ENCODE measurements at places on chromosomes 2 and 18.
A peak's percentile ranks its signal among the peaks of the same experiment; 100 is the strongest.

DNA sequence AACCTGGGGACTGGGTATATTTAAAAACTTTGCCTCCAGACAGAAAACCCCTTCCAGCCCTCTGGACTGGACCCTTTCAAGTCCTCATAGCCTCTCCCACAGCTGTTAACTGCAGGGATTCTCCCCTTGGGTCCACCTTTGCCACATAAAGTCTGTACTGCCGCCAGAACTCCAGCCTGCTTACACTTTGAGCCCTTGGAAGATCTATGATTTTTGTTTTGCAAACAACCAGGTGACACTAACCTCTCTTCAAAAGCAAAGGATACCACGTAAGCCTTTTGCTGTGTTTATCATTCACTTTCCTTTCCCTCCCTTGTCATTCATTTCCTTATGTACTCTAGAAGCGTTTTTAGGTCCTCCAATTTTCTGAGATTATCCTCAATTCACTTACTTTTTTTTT lies 4.1 kb upstream of the AGXT start:
- no peak for DNase-seq

DNA sequence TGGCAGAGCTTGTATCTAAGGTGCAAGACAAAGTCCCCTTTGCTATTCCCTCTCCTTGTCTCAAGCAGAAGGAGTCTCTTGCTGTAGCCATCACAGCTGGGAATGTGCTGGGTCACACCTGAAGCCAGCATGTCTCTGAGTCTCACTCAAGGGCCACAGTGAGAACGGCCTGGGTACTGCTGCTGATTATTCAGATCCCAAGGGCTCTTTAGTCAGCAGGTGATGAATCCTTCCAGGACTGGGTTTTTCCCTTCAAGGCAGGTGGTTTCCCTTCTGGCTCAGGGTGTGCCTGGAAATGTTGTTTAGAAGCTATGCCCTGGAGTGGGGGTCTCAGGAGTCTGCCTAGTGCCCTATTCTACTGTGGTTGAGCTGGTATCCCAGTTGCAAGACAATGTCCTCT lies 356.3 kb downstream of the PARD3B start:
- no peak for DNase-seq

DNA sequence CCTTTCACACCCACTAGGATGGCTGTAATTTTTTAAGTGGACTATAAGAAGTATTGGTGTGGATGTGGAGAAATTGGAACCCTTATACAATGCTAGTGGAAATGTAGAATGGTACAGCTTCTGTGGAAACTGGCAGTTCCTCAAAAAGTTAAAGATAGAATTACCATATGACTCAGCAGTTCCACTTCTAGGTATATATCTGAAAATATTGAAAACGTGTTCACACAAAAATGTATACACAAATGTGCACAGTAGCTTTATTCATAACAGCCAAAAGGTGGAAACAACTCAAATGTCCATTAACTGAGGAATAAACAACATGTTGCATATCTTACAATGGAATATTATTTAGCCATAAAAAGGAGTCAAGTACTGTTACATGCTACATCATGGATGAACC lies 17.7 kb downstream of the TANK start:
- no peak for DNase-seq

DNA sequence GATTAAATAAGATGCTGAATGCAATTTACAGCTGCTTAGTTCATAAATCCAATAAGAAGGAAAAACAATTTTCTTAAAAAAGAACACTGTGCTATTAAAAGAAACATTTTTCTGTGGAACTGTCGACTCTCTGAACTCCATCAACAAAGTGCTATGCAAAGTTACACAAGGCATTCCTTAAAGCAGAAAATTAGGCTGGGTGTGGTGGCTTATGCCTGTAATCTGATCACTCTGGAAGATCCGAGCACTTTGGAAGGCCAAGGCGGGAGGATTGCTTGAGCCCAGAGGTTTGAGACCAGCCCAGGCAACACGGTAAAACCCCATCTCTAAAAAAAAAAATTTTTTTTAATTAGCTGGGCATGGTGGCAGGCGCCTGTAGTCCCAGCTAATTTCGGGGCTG lies 13.0 kb downstream of the MCM6 start:
- no peak for DNase-seq

GRCh38 chr2:68031043-68031442 lies 31.8 kb downstream of the C1D start:
- DNase-seq = no peak

DNA sequence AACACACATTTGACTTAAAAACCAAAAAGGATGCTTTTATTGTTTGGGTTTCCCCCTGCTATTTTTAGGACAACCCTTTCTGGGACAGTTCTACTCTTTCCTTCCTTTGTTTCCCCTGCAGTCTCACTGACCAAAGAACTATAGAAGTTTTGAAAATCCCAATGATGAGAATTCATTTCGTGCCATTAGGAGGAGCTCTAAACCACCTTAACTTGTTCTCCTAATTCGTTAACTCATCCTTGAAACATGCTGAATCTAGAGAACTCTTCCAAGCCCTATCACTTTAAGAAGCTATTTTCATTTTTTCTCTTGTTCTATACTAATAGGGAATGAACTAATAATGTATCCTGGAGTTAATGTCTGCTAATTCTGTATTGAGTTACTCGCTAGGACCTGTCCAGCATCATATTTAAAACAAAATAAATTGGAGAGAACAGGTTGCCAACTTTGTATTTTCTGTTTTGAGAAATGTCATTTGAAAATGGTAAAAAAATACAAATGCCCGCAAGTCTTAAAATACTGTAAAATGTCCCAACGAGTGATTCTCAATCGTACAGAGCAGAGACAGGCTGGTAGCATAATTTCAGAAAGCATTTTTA lies 62.9 kb downstream of the AFTPH start:
- no peak for DNase-seq

- no peak for DNase-seq
Observed at GRCh38 chr2:193679847-193680246, 1485.1 kb upstream of the TMEFF2 start.

DNA sequence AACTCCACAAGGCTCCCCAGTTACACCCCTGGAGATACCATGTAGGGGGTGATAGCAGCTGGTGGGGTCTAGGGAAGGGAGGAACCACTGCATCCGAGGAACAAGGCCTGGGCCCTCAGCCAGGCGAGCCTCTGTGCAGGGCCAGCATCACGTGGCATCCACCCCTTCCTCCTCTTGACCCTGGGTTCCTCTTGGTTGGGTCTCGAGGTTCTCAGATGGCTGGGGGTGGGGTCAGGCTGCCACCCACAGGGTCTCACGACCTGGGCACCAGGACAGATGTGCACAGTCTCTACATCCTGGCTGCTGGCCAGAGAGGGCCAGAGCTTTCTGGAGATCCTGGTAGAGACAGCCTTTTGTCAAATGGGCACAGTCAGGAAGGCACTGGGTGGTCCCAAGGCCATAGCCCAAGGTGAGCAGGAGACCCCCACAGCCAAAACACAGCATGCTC lies 10.4 kb downstream of the HS6ST1 start:
- DNase-seq = peak; percentile 31

DNA sequence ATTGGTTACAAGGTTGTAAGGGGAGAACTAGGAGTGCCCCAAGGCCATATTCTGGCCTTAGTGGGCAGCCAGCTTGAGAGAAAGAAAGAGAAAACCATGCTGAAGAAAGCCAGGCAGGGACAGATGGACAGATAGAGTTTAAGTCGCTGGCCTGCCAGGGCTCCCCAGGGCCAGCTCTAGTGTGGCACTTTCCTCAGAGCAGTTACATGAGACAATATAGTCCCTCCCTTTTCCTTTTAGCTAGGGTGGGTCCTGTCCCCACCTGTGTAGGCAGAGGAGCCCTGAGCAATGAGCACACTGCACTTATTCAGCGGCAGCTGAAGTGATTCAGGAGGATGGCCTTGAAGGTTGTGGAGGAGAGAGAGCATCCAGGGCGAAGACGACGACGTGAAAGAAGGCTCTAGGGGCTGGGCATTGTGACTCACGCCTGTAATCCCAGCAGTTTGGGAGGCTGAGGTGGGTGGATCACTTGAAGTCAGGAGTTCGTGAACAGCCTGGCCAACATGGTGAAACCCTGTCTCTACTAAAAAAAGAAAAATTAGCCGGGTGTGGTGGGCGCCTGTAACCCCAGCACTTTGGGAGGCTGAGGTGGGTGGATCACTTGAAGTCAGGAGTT lies 152.0 kb upstream of the SLC1A4 start:
- DNase-seq = no peak

DNA sequence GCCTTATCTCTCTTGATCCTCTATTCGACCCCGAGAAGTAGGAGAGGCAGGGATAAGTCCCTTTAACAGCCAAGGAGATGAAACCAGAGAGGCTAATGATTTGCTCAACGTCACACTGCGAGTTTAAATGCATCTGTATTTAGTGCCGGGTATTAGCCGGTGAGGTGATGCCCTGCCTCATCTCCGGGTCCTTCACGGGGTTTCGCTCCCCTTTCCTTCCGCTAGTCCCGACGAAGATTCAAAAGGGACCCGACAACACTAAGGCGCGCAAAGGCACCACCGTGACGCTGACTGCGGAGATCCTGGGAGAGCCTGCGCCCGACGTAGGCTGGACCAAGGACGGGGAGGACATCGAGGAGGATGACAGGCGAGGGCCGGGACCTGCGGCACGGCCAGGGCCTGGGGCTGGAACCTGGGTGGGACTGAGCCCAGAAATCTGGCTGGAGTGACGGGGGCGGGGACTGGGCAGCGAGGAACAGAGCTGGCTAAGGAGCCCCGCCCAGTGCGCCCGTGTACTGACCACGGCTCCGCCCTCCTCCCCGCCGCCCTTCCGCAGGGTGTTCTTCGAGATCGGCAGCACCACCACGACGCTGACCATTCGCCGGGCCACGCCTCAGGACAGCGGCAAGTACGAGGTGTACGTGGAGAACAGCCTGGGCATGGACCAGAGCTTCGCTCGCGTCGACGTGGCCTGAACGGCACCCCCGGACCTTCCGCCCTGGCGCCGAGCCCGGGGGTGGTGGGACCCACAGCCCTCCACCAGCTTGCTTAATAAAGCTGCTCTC lies 1.0 kb upstream of the GMPPA start:
- DNase-seq = peak; percentile 96

- DNase-seq = no peak
Observed at GRCh38 chr18:68662754-68663153, 52.2 kb downstream of the TMX3 start.

DNA sequence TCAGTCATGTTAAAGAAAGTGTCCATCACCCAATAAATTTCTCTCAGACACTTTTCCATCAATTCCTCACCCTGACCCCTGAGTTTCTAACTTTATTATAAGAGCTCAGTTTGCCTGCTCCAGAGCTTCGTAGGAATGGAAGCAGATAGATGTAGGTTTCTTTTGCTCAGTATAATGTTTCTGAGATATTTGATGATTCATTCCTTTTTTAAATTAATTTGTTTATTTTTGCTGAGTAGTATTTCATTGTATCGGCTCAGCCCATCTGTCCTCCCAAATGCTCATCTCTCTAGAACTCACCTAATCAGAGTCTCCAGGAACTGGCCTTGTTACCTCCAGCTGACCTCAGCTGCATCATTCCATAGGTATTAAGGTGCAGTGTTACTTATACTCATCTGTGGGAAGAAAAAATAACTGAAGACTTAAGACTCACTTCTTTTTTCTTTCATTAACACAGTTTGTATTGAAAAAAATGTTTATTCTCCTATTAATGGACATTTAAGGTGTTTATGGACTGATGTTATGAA lies 11.9 kb upstream of the BCL2L11 start:
- no peak for DNase-seq
